ENCODE measurements at places on chromosomes 2 and 18.

DNA sequence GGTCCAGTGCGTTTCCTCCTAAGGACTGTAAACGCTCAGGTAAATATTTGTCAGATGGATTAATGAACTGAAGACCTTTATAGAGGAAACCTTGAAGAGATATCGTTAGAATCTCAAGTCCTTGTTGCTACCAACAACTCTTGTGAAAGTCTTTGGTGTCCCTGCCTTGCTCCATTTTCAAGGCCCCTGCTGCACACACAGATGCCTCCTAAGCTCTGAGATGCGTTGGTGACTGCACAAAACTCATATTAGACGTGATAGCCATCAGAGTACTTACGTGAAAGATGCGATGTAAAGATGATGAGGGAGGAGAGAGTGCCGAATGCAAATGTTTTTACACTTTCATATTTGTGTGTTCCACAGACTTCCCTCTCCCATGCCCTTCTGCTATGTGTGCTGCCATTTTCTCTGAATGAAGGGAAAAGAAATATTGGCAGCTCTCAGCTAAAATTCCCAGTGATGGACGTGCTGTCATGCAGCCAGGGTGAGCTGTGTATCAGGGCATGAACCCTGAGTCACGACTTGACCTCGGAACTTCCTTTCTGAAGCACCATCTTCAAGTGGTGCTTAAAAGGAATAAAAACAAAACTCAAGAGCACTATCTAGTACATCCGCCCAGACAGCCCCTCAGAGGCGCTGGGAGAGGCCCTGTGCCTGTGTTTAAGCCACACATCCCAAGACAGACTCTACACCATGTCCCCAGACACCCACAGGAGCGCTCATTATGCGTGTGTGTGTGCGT is 117.4 kb downstream of the FAM210A start:
- peak; percentile 58 for DNase-seq

GRCh38 chr18:28030458-28030857 is 146.5 kb downstream of the CDH2 start:
- DNase-seq: no peak

DNA sequence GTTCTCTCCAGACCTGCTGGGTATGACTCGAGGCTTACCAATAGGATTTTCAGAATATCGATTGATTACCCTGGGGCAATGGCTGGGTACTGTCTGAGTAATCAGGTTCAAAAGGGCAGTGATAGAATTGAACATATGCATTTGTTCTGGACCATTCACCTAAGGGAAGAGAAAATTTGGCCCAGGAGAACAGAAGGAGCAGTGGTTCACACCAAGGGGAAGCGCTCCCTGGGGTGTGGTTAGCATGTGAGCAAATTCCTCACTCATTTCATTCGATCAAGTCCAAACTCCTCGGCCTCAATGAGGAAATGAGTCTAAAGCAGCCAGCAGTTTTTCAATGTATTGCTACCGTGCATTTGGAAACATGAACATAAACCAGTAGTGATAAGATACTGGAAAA is 55.6 kb downstream of the CYP26B1 start:
- peak; percentile 70 for DNase-seq

- no peak for DNase-seq
Measured at GRCh38 chr2:205702576-205702975, 20.3 kb downstream of the NRP2 start.

GRCh38 chr2:201674298-201674697 is 24.1 kb downstream of the MPP4 start:
- DNase-seq: no peak

GRCh38 chr18:58058720-58059119 is 14.7 kb downstream of the NEDD4L start:
- DNase-seq: no peak

DNA sequence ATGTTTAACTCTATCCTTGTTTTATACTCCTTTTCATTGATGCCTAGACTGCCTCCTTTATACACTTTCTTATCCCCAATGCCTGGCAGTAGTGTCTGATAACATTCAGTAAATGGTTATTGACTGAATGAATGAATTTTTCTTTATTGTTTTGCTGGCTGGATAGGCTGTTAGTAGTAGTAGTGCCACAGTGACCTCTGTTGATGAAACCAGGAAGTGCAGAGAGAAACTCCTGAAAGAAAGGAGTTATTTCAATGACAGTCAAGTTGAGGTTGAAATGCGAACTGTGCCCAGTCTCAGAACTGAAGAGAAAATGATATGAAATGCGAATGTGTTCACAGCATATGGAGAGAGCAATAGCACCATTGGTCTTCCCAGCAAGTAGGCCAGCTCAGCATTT is 26.8 kb upstream of the SLC9A2 start:
- DNase-seq: peak; percentile 1

GRCh38 chr2:133045787-133046186 is 375.8 kb upstream of the LYPD1 start:
- no peak for DNase-seq

DNA sequence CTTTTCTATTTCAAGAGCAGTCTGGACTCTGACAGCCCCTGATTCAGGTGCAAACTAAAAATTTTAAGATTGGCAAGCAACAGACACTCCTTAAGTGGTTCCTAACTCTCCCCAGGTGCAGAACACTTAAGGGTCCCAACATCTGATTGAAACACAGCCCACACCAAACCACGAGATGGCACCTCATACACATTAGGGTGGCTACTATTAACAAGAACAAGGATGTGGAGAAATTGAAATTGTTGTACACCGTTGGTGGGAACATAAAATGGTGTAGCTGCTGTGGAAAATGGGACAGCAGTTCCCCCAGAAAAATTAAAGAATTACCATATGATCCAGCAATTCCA is 82.3 kb downstream of the POLR1A start:
- no peak for DNase-seq

DNA sequence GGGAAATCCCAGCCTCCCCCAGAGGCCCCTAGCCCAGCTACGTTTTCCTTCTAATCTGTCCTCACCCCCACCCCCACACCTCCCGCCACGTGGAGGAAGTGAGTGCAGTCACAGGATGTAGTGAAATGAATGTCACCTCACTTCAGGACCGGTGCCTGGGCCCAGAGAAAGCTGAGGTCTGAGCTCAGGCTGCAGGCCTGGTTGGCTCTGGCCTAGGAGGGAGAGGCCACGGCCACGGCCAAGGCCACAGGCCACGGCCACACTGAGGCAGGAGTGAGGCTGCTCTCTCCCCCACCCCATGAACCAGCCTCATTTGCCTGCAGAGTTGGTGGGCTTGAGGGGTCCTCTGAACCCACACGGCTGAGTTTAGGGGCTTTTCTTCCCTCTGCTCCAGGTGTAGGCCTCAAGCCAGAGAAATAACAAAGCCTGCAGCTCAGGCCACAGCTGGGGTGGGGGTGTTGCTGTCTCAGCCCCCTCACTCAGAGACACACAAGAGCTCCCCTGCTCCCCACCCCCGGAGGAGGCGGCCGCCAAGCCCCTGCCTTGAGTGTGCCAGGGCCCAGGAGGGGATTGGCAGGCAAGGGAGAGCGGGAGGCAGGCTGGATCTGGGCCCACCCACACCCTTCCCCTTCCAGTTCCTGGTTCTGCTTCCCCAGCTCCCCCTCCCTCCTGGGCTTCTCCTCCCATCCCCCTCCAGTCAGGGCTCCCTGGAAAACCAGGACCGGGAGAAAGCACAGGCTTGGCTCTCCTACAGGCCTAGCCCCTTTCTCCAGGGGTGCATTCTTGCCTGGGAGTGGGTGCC is 27.0 kb downstream of the DNMT3A start:
- DNase-seq: peak; percentile 41

DNA sequence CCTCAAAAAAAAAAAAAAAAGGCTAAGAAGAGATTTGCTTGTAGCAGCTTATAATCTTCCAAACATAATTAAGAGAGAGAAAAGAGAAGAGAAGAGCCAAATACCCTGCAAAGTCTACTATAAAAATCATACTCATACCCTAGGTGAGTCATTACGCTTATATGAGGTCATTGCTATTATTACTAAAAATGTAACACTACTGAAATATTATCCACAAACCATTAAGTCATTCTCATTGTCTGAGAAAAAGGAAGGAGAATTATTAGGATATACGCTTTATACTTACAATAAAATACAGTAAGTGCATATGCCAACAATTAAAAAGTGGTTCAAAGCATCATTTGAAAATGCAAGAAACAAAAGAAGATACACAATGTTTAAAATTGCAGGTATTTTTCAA is 66.5 kb downstream of the COLEC12 start:
- DNase-seq: no peak

DNA sequence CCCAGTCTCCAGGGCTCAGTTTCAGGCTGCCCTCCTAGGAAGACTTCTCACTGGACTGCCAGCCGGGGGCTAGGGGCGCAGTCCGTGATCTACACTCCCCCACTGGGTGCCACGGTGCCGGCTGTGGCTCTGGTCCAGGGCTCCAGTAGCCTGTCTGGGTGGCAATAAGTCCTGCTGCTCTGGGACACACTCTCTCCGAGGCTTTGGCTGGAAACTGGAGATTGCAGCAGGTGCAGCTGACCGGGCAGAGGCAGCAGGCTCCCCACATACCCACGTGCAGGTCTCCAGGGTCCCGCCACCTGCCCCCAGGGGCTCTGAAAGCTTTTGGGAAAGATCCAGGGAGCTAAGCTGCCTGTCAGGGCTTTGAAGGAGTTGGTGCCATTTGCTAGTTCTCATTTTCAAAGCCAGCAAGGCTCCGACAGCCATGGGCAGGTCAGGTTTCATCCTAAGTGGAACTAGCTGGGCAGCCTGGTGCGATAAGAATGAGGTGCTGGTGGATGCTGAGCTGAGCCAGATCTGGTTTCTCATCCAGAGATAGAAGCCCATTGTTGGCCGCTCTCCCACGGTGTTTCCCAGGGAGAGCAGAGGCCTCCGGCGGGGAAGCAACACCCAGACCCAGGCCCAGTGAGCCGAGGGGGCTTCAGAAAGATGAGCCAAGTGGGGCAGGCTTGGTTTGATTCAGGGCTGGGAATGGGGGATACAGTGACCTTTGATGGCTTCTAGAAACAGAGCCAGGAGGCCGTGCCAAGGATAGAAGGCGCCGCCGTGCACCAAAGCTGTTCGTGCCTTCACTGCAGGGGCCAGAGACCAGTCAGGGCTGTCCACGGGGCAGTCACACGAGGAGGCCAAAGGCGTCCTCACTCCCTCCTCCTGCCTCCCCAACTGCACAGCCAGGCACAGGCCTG is 141.7 kb upstream of the GPC1 start:
- DNase-seq: no peak

DNA sequence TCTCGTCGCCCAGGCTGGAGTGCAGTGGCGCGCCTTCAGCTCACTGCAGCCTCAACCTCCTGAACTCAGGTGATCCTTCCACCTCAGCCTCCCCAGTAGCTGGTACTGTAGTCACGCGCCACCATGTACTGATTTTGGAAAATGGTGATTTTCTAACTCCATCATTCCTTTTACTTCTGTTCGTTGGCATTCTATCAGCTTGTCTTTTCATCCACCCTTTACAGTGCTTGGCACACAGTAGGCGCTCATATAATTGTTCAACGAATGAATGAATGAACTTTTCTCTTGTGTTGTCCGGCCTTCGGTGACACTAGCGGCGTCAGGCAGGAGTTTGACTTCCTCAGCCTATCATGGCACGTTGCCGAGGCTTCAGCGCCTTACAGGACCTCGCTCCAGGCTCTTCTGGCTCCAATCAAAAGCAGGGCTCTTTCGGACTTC is 373 bp upstream of the MTHFD2 start:
- DNase-seq: no peak

- DNase-seq: no peak
Measured at GRCh38 chr2:164826293-164827243, 15.1 kb downstream of the COBLL1 start.

DNA sequence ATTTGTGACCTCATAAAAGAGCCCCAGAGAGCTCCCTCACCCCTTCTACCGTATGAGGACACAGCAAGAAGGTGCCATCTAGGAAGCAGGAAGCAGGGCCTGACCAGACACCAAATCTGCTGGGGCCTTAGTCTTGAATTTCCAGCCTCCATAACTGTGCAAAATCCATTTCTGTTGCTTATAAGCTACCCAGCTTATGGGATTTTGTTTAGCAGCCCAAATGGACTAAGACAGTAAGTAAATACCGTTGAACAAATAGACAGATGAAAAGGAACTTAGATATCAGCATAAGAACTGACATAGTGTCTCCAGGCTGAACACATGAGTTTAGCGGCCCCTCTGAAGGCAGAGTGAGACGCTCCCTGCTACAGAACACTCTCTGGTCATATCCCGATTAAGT is 130.9 kb downstream of the UXS1 start:
- DNase-seq: no peak

DNA sequence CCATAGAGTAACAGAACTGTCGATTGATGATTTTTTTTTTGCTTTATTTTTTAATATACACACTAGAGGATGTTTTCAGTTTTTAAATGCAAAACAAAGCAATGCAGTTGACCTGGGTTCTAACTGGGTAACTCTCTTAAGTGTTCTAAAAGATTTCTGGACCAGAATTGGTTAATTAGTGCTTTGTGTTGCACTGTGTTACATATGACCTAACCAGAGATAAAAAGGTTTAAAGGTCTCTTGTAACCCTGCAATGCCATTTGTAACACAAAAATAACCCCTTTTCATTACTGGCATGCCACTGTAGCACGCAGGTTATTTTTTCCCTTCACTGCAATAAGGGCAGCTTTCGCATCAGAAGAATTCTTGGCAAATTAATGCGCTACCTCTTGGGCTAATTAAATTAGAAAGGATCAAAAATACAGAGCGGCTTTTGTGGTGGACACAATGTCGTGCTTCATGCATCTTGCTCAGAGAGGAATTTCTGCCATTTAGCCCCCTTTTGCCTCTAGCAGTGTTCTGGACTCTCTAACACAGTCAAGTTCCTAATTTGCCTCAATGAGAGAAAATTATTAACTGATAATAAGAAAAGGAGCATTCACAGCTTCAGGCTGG is 250.8 kb upstream of the ZEB2 start:
- no peak for DNase-seq

DNA sequence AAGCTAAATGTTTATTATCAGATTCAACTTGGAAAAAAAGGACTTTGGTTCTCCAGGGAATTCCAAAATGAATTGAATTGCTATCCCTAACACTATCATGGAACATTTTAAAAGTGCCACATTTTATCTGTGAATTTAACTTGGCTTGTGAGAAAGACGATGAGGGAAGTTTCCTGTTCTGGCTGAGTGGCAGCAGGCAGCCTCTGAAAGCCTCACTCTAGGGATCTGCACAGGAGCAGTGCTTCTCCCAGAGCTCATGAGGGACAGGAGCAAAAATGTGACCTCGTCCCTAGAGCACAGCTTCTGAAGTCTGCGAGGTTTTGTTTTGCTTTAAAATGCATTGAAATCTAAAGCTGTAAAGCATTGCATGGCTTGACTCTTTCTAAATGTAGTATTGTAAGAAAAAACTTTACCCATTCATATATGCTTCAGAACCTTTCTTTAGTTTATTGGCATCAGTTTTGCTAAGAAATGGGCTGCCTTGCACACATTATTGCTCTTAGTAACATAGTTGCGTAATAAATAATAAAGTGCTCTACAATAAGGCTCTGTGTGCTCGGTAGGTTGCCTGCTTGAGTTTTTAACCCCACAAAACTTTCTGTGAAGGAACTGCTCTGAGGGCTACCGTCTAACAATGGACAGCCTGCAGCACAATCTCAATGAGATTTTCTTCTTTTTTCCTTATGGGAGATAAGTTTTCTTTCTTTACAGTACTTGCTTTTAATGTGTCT is 136.2 kb upstream of the CDCA7 start:
- DNase-seq: no peak

DNA sequence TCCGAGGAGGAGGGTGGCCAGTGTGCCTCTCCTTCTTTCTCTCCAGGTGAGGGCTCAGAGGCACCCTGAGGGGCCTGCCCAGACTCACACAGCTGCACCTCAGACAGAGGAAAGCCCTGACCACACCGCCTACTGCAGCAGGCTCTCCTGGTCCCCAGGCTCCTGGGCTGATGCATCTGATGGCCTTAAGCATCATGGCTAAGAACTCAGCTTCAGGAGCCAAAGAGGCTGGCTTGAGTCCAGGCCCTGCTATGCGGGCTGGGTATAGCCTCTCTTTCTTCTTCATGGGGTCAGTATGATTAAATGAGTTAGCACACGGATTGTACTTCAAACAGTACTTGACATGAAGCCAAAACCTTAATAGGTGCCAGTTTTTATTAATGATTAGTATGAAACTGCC is 89.6 kb downstream of the TGFA start:
- DNase-seq: no peak
